ENCODE measurements at places on chromosomes 2 and 18. TPM values are rescaled to one million over a fixed set of nuclear protein-coding genes. Genes with fewer than 3 reads are reported as not detected.

The STARD6 gene
- not detected for total RNA-seq

The FARSB gene
- total RNA-seq = 50.7 TPM

The MARCHF4 gene
- total RNA-seq = not detected

The CAVIN2 gene
- 0.27 TPM for total RNA-seq

The C2orf15 gene
- total RNA-seq = 1.9 TPM

The TFPI gene
- total RNA-seq = 29.1 TPM

The CASP10 gene
- 2.6 TPM for total RNA-seq

The SLC4A1AP gene
- total RNA-seq = 19.8 TPM

The BCL11A gene
- 0.71 TPM for total RNA-seq

The SLC9A4 gene
- total RNA-seq = 0.07 TPM

The SPP2 gene
- total RNA-seq = not detected

The SP9 gene
- 0.69 TPM for total RNA-seq

The RFTN2 gene
- not detected for total RNA-seq

The CTAGE1 gene
- total RNA-seq = not detected

The M1AP gene
- total RNA-seq = 28.2 TPM

The DOCK10 gene
- total RNA-seq = 0.54 TPM

The KRTCAP3 gene
- 65.7 TPM for total RNA-seq

The UGT1A8 gene
- total RNA-seq = not detected

The UGT1A3 gene
- total RNA-seq = not detected

The RAB6C gene
- total RNA-seq = not detected

The AFF3 gene
- 0.61 TPM for total RNA-seq

The MSTN gene
- 0.12 TPM for total RNA-seq

The REEP1 gene
- total RNA-seq = 5.9 TPM

Measured in HCT116 (cell line).